ENCODE measurements at places on chromosomes 2 and 18. TPM values are rescaled to one million over a fixed set of nuclear protein-coding genes. Genes with fewer than 3 reads are reported as not detected.

- DNase-seq, result no peak
Observed at GRCh38 chr18:55768255-55768654, 180.3 kb upstream of the TCF4 start.

DNA sequence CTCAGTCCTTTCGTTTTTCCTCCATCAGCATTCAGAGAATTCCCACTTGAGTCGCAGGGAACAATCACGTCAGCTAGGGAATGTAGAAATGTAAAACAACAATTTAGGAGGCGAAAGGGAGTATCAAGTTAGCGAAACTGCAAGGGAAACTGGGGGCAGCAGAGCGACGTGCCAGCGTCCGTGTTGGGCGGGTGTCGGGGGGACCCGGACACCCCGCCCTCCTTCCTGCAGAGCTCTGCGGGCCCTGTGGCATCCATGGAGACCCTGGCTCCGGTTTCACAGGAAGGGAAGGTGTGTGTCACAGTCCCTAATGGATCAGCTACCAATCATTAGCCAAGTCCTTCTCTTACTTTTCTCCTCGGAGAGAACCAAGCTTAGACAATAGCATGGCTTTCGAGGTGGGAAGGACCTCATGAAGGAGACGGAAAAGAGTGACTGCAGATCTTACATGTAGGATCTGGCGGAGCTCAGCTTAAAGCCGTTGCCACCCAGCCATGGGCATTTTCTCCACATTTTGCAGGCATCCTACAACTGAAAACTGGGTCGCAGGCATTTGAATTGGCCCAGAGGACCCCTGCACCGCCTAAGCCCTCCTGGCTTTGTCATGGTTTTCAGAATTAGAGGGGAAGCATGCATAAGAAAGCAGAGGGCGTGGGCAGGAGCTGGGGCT lies 33.7 kb downstream of the SOX11 start:
- no peak for DNase-seq

- DNase-seq, result no peak
Observed at GRCh38 chr2:145599756-145600155, 1079.8 kb upstream of the ZEB2 start.

DNA sequence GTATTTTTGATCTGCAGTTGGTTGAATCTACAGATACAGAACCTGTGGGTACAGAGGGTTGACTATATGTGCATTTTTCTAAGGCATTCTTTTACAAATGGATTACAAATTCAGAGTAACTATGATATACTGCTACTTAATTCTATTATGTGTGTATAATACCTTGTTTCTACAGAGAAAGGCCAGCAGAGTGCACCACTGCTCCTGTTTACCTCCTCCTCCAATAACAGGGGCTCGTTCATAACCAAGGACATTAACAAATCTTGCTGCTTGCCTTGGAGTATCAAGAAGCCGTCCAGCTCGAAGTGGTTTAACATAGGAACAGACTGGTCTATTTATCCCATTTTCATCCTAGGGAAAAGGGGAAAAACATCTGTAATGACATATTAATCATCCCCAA lies 16.4 kb downstream of the CEP76 start:
- no peak for DNase-seq

BOK gene
- 81.7 TPM for total RNA-seq

DNA sequence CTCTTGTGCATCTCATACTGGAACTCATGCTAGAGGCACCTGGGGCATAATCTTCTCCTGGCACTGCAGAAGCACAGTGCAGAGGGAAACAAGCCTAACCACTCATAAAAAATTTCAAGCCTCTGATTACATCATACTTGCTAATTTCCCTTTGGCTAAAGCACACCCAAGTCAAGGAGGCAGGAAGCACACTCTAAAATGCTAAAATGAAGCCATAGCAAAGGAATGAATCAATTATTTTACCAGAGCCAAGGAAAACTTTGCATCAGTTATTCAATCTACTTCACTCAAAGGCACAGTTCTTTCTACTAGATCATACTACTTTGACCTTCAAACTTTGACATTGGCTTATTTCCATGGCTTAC lies 79.6 kb upstream of the SPOPL start:
- DNase-seq, result no peak

GRCh38 chr18:70047931-70048603 lies 100.4 kb upstream of the CD226 start:
- no peak for DNase-seq

DNA sequence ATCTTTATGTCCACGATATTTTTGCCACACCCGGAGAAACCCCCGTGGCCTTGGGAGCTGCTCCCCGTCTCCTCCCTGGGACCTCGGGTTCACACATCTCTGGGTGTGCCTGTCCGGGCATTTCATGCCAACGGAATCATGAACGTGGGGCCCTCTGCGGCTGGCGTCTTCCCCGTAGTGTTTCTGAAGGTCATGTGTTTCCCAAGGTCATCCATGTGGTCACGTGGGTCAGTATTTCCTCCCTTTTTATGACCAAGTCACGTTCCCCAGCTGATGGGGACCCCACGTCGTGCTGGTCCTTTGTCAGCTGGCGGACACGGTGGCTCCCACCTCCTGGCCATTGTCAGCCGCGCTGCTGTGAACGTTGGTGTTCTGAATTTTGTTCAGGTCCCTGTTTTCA lies 135.7 kb downstream of the NFATC1 start:
- DNase-seq, result peak; percentile 62

RMDN2 gene
- 13.0 TPM for total RNA-seq
